Fibroblast of lung (primary cell): ENCODE measurements at places on chromosomes 4 and X. TPM values are rescaled to one million over a fixed set of nuclear protein-coding genes. Genes with fewer than 3 reads are reported as not detected.

Gene MBTPS2
- 7.4 and 13.0 TPM in 2 replicates for total RNA-seq

Gene ANK2
- total RNA-seq = 75.2 and 95.1 TPM in 2 replicates

Gene ETNPPL
- not detected in 2 replicates for total RNA-seq

Gene AFF1
- 14.1 and 21.1 TPM in 2 replicates for total RNA-seq

Gene CYBB
- total RNA-seq = under 0.01 TPM in 2 replicates

Gene AMOT
- total RNA-seq = 4.4 and 6.8 TPM in 2 replicates

Gene IBSP
- total RNA-seq = not detected in 2 replicates

- no peak for DNase-seq
These were observed 81.1 kb downstream of the CLCN5 start for GRCh38 chrX:50003467-50003866.

DNA sequence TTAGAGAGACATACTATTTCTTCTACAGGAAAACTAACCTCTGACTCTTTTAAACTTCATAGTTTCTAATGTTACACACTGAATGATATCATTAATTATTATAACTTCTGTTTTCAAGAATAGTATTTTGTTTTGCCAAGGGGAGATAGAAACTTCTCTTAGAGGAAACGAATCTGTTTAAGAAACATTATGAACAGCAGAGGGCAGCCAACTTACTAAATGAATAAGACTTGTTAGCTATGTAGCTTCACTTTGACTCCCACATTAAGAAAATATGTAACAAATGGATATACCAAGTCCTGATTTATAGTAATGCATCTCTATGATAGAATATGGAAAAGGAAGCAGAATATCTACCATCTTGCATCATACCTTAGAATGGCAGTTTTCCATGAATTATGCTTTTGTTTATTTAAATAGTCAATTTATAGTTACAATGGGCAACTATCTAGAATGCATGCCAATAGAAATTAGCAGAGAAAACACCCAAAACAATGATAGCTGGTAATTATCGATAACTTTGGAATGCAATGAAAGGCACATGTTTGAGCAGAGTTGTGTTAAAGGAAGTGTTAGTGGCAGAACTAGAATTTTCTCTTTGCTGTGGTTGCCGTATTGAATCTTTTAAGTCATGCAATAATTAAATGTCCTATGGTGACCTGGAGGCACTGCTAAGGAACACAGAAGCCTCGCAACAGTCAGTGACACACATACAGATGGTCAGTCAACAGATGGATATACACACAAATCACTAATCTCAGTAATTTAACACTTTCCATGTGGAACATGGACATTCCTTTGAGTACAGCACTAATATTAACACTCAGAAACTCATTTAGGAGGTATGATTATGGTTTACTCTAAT, 105.7 kb upstream of the PDLIM3 start:
- DNase-seq = peak; percentile 77

GRCh38 chr4:5758741-5759140, 47.7 kb downstream of the EVC start:
- peak; percentile 81 for DNase-seq

DNA sequence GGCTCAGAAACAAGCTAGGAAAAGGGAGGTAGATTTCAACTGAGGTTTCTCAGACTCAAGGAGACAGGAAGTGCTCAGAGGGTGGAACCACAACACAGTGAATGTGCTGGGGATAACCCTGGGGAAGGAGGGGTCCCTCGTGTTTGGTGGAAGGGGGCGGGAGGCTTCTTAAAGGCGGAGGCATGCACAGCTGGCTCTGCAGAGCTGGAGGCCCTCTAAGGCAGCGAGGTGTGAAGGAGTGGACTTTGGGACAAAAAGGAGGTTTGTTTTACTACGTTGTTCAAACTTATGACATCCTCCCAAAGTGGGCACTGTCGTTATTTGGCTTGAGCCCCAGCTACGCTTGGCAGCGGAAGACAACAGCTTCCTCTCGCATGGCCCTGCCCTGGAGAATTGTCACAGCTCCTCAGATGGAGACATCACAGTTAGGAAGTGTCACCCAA, 21.7 kb upstream of the MTM1 start:
- no peak for DNase-seq

DNA sequence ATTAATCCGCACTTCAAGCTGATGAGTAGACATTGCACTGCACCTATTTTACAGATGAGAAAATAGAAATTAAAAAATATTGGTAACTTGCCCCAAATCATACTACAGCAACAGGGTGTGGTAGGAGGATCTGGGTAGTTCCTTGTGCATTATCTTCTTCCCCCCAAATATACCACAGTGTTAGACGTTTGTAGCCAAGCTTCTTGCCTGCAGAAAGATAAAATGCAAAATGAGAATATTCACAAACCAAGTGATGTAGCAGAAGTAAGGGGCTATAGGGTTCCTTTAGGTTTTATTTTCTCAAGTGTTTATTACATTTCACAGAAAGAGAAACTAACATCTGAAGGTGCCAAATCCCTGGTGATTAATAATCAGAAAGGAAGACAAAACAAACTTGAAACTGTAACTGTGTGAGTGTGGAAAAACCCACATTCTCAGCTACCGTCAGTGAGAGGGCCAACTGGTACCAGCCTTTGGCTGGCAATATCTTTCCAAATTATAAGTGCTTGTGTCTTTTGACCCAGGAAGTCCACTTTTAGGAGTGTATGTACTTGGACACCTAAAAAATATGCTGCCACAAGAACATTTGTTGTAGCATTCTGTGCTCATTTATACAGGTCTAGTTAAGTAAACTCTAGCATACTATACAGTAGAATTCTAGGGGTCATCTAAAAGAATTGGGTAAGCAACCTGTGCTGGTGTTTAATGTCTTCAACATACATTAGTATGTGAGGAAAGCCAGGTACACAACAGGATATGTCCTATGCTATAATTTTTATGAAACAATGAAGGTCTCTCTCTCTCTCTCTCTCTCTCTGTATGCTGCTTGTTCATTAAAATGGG, 6.7 kb upstream of the CD38 start:
- no peak for DNase-seq

GRCh38 chrX:2888309-2888708, 40.8 kb downstream of the ARSD start:
- DNase-seq = no peak

DNA sequence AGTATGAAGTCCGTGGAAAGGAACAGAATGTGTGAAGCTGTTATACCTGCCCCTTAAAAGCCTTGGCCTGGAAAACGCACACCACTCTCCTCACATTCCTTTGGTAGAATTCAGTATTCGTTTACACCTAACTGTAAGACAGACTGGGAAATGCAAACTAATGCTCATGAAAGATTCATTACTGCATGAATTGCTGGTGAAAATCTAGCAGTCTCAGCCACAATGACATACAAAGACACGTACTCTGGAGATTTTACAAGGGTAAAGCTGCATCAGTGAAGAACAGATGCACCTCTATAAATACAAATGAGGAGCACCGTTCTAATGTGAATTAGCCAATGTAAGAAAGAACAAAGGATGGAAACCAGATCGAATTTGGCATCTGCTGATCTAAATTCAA, 2051.3 kb downstream of the PCDH7 start:
- no peak for DNase-seq

DNA sequence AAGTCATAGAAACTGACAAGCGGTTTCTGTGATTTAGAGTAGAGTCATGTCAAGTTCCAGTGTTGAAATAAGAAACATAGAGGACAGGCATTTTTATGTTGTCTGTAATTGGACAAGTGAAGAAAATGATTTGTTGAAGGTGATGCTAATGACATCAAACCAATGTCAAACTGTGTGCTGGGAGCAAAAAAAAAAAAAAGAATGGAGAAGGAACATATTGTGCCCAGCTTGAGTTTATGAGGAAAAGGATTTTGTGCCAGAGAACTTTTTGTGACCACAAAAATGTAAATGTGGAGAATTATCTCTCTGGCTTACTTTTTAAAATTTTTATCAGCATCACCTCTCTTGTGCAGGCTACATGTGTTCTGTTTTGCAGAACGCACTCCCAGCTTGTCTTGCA, 495.7 kb downstream of the RAPGEF2 start:
- no peak for DNase-seq

DNA sequence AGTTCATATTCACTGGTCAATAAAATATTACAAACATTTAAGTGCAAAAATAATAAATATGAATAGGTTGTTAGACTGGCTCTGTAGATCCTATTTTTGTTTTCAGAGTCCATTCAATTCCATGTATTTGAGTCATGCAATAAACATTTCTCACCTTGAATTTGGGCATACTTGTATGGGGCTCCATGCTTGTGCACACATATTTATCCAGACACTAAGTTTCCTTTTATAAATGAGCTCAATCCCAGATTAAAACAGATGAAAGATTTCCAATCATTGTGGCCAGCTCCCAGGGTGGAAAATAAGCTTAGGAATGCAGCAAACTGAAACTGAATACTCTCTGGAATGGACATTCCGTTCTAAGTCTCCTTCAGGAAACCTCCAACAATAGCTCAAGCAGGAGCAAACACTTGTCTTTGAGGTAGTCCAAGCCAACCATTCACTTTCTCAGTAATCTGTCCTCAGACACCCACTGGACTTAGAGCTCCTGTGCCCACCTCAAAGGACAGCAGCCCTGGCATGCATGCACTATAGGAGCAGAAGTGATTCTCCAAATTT, 16.4 kb downstream of the DMD start:
- DNase-seq = peak; percentile 3

DNA sequence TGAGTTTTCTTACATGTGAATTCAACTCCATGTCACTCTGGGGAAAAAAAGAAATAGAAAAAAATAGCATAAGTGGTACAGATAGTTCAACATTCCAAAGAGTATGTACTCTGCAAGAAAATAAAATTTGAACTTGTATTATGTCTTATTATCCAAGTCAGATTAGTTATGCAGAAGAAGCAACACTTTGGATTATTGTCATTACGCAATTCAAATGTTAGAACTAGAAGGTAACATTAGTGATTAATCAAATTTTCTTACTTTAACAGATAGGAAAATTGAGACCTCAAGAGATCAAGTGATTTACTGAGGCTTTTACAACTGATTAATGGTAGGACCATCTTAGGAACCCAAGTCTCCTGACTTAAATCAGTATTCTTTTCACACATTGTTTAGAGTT, 159.1 kb downstream of the STIM2 start:
- no peak for DNase-seq

GRCh38 chr4:187019896-187020295, 296.2 kb upstream of the FAT1 start:
- DNase-seq = no peak

DNA sequence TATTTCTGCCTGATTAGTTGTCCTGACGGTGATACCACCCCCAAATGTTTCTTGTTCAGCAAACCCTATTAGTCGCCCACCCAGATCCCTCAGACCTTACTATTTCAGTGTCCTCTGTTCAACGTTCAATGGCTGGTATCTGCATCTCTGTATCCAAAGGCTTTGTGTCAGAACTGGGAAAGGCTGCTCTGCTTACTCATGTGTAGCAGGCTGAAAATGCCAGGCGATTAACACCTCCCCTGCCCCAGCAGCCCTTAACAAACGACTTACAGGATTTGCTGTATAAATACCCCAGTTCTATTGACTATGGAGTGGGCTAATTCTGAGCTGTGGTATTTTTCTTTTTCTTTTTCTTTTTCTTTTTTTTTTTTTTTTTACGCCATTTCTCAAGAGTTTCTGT, 415.0 kb downstream of the ZNF674 start:
- DNase-seq = no peak

DNA sequence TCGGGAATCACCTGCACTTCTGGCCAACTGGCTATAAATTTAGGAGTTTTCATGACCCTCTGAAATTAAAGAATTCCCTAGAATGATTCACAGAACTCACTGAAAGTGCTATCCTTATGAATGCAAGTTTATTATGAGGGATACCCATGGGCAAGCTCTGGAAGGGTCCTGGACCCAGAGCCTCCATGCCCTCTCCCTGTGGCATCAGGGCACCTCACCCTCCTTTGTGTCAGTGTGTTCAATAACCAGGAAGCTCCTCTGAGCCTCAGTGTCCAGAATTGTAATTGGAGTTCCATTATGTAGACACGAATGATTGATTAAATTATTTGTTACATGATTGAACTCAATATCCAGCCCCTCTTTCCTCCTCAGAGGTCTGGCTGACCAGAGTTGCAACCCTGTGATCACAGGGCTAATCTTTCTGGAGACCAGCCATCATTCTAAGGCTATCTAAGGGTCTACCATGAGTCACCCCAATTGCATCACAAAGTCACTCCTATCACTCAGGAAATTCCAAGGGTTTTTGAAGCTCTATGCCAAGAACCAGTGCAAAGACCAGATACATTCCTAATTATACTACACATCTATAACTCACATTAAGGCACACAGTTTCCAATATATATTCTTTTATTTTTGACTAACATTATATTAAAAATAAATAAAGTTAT, 8.9 kb downstream of the ANXA3 start:
- peak; percentile 71 for DNase-seq

- DNase-seq = peak; percentile 36
These were observed 98.8 kb upstream of the METTL14 start for GRCh38 chr4:118586357-118586790.

DNA sequence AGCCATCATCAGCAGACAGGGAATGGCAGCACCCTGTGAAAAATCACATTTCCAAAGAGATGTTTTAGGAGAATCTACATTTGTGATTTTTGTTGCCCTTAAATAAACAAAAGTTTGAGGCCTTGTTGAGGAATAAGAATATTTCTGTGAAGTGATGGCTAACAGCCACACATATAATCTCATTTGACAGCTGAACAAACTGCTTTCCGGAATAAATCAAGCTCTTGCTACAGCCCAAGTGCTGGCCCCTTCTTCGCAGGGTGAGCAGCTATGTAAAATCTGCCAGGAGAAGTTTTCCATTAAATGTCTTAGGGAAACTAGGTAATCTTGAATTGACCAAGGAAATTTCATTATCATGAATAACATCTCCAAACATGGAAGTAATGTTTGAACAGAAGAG, 106.4 kb upstream of the GPM6B start:
- no peak for DNase-seq

GRCh38 chrX:42759881-42760280, 18.1 kb downstream of the PPP1R2C start:
- no peak for DNase-seq

GRCh38 chrX:132749406-132749805, 209.0 kb downstream of the HS6ST2 start:
- no peak for DNase-seq

- DNase-seq = no peak
These were observed 336.1 kb downstream of the UNC5C start for GRCh38 chr4:95212692-95213091.

DNA sequence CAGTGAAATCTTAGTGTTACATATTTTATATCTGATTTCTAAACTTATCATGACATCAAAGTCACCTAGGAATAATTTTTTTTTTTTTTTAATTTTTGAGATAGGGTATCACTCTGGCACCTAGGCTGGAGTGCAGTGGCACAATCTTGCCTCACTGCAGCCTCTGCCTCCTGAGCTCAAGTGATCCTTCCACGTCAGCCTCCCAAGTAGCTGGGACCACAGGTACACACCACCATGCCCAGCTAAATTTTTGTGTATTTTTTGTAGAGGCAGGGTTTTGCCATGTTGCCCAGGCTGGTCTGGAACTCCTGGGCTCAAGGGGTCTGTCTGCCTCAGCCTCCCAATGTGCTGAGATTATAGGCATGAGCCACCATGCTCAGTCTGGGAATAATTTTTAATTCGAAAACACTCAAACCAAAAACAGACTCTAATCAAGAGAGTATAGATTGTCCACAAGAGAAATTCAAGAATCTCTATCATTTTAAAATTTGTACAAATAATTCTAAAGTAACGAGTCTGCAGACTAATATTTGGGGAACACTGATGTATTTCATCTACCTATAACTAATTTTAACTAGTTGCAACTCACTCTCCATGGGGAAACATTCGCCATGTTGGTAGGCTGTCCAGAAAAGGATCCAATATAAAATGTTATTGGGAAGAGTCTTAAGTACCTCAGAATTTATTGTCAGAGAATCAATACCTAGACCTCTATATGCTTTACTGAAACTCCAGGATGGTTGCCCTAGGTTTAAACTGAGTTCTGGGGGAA, 3.4 kb downstream of the SLC7A11 start:
- no peak for DNase-seq

- DNase-seq = no peak
These were observed 2.6 kb upstream of the DTHD1 start for GRCh38 chr4:36278789-36279188.
